ENCODE measurements at places on chromosomes 2 and 18. TPM values are rescaled to one million over a fixed set of nuclear protein-coding genes. Genes with fewer than 3 reads are reported as not detected.

Gene RUFY4
- total RNA-seq: not detected

Gene NEUROD1
- not detected for total RNA-seq

Gene STON1
- 2.1 TPM for total RNA-seq

Gene OR6B2
- not detected for total RNA-seq

Gene C1QL2
- total RNA-seq: not detected

Gene AQP4
- not detected for total RNA-seq

Gene AGXT
- not detected for total RNA-seq

Gene KIF5C
- 12.9 TPM for total RNA-seq

Gene TUBA4B
- not detected for total RNA-seq

Gene SERPINB2
- not detected for total RNA-seq

Data from activated T-helper 2 cell treated with anti-CD3 and anti-CD28 coated beads, Interferon-gamma antibody, Interleukin-2, Interleukin-4, amounts not matched to agents 10 μg/mL and 5 μg/mL and 100 μg/mL, durations not matched to agents 14 hours and 24 hours and 36 hours (primary cell).